ENCODE measurements at places on chromosomes 11 and 22. TPM values are rescaled to one million over a fixed set of nuclear protein-coding genes. Genes with fewer than 3 reads are reported as not detected.

DNA sequence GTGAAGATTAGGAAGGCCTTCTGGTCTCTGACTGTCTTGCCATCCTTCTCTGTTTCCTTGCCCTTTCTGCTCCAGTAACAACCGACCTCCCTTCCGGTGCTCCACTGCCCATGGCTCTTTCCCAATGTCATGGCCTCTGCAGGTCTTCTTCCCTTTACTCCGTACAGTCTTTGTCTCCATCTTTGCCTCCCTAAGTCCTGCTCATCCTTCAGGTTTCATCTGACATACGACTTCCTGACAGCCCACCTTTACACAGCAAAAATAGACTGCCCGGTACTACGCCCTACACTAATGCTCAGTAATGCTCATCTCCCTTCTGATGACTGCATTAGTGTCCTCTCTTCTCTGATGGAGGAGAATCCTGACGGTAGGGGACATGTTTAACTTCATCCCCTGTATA is 63.9 kb downstream of the FBXO7 start:
- ATAC-seq = no peak

OR51G2 gene
- 0.51 TPM for total RNA-seq

DNA sequence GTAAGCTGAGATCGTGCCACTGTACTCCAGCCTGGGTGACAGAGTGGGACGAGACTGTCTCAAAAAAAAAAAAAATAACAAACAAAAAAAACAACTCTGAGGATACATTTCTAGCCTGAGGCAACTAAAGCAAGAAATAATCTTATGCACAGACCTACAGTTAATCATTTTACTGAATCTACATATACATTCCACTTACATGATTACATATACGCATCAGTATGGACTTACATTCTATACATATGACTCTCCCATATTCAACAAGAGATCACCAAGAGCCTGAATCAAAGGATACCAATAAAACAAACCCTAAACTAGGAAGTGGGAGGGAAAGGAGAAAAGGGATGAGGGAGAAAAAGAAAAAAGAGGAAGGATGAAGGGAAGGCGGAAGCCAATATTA is 1.1 kb downstream of the ALG8 start:
- ATAC-seq = no peak

DNA sequence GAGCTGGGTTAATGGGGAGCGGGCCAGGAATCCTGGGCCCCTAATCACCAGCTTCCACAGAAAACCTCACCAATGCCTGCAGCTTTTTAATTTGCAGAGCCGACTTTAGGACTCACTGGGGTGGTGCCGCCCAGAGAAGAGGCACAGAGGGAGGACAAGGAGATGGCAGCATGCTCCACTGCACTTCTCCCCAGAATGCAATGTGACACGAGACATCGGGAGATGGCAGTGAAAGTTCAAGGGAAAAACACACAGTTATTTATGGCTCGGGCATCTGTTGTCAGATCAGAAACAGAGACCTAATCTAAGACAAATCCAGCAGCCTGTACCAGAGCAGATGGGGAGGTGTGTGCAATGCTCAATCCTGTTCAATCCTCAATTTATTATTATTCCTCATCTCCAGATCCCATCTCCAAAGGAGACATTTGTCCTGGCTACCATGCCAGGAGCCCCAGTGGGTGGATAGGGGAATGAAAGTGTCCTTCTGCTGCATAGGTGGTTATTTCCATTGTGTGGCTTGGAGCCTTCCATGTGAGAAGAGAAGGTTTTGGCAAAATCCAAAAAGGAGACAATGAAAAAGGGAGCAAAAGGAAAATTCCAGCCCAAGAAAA is 250.0 kb downstream of the NXPE2 start:
- ATAC-seq = no peak

- ATAC-seq = no peak
These were observed 4.0 kb downstream of the PLEKHB1 start for GRCh38 chr11:73650400-73650799.

DNA sequence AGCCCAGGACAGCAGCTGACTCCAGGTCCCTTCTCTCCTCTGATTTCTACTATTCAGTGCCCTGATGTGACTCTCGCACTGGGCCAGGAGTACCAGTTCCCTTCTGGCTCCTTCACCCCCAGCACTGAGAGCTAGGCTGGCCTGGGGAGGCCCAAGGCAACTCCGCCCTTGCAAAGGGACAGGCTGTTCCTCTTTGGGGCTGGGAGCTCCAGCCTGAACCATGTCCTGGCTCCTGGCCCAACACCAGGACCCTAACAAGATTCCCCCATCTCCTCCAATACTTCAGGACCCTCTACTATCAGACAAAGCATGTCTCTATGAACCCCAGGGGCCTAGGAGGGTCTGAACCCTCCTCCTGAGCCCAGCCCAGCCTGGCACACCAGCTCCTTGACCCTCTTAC is 12.5 kb downstream of the CREB3L1 start:
- no peak for ATAC-seq

Data from motor neuron (in vitro differentiated cells).